ENCODE measurements at places on chromosomes 1 and 21.

- DNase-seq, result peak; percentile 84
Observed at GRCh38 chr1:155226188-155226909, 17.9 kb downstream of the MTX1 start.

GRCh38 chr21:44477712-44478111, 22.4 kb downstream of the LRRC3 start:
- no peak for DNase-seq

DNA sequence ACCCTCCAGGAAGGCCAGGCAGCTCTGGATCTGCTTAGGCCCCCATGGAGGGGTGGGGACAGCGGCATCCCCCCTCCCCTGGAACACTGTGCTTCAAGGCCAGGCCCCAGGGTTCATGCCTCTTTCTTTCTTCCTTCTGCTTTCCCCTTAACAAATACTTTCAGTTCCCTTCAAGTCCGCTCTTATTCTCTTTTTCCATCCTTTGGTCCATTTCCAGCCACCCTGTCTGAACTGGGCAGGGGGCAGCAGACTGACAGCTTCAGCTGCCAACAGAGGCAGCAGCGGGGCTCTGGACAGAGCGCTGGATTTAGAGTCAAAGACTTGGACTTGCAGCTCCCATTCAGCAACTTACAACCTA, 1.1 kb upstream of the CD244 start:
- DNase-seq, result no peak

DNA sequence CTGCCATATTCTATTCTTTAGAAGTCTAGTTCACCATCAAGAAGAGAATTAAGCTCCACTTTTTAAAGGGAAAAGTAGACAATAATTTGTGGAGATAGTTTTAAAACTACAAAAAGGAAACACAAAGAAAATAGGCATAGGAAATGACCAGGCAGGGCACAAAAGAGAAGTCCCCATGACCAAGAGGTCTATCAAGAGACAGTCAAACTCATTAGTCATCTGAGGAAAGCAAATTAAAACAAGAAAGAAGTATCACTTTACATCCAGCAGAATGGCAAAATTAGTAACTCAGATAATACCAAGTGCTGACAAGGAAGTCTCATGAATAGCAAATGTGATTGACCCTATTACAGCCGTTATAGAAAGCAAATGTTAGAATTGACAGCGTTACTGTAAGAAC, 243.7 kb upstream of the SNX7 start:
- DNase-seq, result no peak

DNA sequence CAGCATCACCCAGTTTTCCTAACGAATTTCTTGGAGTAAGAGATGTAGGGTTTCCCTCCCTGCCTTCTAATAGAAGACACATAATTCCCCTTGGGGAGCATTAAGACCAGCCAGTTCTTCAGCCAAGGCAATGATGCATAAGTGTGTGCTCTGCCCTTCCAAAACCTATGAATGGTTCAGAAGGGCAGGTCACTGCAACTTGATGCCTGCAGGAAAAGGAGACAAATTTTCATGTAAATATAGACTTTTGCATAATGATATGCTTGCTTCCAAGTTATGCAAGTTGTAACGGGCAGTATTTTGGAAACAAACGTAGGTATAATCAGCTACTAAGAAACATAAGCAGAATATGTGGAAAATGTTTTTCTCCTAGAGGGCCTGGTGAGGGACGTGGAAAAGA, 31.6 kb downstream of the PTGS2 start:
- DNase-seq, result no peak

GRCh38 chr1:84152649-84153056, 8.6 kb downstream of the PRKACB start:
- DNase-seq, result no peak

- peak; percentile 8 for DNase-seq
Observed at GRCh38 chr1:42385283-42385682, 4.7 kb downstream of the RIMKLA start.

- DNase-seq, result no peak
Observed at GRCh38 chr1:150965605-150966004, 9.0 kb downstream of the CERS2 start.

DNA sequence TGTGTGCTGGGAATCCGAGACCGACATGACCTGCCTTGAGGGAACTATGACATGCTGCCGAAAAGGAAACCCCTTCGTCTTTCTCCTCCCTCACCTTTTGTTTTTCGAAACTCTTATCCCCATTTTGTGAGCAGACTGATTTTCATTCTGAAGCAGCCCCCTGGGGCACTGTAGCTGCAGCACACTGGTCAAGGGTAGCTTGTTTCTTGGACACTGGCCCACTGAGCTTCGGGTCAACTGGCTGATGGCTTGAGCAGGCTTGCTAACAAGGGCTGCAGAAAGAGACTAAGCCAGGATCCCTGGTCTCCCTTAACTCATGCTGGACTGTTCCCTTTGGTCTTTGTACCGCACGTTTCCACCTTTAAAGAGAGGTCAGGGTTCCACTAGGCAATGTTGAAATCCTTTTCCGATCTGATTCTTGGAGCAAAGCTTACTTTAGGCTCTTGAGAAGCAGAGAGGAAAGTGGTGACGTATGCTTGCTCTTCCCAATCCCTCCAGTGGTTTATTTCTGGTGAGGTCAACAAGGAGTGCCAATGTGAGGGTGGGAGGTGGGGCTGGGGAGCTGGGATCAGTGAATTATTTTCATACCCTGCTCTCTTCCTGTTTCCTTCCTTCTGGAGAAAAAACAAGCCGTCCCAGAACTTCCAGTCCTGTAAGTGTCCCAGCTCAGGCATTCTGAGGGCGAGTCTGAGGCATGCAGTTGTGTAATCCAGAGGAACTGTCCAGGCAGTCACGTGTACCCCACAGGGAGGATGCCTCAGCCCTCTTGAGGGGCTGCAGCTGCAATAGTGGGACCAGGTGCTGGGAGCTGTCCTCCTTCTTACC, 7.6 kb downstream of the CYP4B1 start:
- DNase-seq, result no peak

DNA sequence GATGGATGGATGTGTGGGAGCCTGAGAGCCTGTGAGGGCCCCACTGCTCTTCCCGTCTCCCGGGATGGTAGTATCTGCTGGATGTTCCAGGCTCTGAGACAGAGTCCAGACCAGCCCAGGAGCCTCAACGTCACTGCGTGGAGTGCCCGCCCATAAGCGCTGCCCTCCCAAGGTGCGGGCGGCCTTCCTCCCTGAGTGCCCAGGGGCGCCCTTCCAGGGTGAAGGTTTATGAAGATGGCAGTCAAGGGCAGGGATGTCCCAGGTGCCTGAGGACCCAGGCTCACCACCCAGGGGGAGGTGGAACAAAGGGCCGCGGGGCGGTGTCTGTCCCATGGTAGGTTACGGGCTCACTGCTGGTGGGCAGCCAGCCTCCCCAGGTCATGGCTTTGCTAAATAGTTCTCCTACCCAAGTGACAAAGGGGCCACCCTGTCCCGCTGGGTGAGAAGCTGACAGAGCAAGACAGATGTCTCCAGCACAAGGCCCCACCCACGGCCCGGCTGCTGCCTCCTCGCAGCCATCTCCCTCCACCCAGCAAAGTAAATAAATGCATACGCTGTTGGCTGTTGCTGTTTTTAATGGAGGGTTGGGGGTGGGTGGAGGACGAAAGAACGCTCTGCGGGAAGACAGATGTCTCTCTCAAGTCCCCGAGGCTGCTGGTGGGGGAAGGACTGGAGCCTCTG, 9.0 kb upstream of the GPR153 start:
- no peak for DNase-seq

- DNase-seq, result peak; percentile 82
Observed at GRCh38 chr1:207328004-207328403, 6.5 kb downstream of the CD55 start.

DNA sequence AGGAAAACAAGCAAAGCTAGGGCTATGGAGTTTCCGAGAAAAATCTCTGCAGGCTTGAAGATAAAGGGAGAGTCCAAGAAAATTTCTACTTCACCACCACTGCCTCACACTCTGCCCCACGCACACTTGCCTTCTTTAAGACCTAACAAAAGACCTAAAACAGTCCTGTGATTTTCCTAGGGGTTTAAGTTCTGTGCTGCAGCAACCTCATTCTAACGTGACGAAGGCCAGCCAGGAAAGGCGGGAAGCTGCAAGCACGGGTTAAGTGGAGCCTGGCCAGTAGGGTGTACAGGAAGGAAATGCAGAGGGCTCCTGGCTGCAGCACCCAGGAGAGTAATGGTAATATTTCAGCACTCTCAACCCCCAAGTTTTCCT, 1.5 kb downstream of the SPATA6 start:
- DNase-seq, result no peak

DNA sequence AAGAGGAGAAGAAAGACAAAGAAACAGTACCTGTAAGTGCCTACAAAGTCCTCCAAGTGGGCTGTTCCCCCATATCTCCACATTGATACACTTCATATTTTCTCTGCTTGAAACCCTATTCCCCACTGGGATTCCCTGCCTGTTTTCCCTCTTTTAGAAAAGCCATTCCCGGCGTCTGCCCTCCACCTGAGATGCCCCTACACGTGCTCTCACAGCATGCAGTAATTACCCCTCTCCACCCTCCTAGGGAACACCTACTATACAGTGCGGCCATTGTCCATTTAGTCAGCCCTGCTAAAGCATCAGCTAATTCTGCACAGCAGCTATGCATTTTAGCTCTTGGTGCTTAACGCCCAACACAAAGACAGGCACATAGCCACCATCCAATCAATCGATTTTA, 135.7 kb upstream of the TIAM1 start:
- no peak for DNase-seq

DNA sequence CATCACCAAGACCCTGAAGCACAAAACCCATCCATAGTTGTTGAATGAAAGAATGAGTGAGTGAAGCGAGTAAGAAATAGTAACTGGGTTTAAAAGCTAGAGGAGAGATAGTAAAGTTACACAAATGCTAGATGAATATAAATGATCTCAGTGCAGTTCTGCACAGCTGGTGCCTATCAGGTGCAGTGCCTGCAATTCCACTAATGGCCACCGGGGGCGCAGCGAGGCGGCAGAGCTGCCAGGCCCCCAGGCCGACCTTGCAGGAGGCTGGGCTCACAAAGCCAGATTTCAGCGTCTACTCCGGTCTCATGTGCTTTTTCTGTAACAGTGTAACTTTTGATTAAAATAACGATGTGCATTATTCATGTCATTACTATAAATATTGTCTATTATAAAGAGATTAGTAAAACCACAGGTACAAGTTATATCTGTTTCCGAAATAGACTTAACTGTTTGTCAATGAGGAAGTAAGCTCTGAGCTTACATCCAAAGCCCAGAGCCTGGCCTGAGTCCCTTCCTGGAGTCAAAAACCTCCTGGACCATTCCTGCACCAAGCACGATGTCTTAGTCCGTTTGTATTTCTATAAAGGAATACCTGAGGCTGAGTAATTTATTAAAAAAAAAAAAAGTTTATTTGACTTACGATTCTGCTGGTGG, 477.6 kb downstream of the NPHP4 start:
- DNase-seq, result peak; percentile 10

DNA sequence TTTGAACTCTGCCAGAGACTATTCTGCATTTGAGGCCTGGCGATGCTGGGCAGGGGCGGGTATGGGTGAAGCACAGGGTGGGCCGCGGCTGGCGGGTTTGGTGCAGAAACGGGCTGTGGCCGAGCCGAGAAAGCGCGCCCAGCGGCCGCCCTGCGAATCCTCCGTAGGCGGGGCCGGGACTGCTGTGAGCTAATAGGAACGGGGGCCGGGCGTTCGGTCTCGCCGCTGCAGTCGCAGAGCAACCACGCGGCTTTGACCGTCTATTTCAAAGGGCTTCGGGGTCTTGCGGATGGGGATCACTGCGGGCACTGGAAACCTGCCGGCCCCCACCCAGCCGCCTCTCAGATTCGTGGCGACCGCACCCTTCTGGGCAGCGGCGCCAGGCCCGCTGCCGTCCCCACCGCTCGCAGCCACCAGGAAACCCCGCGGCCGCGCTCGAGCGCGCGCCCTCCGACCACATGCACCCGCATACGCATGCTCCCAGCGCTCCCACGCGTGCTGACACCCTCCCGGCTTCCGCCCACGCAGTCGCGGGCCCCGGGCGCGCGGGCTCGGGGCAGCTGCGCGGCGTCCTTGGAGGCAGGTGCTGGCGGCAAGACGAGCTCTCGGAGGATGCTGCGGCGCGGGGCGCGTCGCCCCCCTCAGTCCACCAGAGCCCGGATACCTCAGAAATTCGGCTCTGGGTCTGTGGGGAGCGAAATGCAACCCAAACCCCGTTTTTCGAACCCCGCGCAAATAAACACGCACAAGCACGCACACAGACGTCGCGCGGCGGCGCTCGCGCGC, 32.6 kb downstream of the DNTTIP2 start:
- peak; percentile 81 for DNase-seq

DNA sequence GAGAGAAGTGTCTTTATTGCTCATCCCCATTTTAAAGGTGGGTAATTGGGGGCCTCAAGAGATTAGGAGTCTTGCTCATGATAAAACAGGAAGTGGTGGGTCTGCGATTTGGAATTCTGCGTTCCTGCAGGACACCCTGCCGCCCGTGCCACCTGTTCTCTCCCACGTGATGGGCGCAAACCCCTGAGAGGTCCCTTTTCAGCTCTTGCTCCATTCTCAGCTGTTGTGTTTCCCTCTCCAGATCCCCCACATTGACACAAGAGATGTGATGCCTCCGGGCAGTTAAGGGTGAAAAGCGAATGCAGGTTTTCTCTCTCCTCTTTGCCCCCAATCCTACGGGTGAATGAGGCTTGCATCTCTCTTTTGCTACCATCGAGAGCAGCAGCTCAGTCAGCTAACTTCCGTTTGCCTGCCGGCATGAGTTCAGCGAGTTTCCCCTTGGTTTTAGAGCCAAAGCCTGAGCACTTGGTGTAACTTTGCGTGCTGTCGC, 57.5 kb downstream of the KIF26B start:
- DNase-seq, result no peak

DNA sequence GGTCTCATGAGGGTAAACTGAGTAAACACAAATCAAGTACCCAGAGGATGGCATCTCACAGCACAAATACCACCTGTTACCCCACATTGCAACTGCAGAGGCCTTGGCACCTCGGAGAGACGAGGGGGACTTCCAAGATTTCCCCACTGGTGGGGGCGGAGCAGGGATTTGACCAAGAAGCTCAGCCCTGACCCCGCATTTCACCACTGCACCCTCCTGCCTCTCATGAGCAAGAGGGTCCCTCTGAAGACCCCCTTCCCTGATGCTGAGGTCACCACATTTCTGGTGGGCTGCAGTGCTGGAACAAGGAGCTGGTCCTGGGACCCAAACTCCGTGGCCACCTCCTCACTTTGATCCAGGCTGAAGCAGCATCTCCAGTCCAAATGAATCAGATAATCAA, 342.4 kb downstream of the NPHP4 start:
- DNase-seq, result no peak

- DNase-seq, result no peak
Observed at GRCh38 chr1:19239876-19240275, 11.4 kb downstream of the EMC1 start.

DNA sequence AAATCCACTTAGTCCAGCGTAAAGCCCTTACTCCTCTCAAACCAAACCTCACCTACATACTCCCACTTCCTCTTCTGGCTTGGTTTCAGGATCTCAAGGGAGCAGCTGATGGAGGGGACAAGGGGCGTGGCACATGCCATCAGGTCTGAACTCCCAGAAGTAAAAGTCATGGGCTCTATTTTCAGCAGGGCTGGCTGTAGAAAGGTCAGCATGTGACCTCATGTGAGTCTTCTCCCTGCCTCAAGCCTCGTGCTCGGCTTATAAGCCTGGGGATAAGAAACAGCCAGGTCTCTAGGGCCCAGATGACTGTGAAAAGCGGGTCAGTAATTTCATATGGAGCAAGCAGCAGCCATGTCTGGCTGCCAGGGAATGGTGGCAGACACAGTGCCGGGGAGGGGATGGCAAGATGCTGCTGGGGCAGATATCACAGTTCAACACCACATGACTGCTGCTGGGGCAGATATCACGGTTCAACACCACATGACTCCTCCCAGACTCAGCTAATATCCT, 227.9 kb downstream of the KCNH1 start:
- no peak for DNase-seq

GRCh38 chr1:1541956-1542765, 1.7 kb upstream of the TMEM240 start:
- no peak for DNase-seq
